CD8-positive, alpha-beta memory T cell (primary cell): ENCODE measurements at places on chromosomes 13 and 19. TPM values are rescaled to one million over a fixed set of nuclear protein-coding genes. Genes with fewer than 3 reads are reported as not detected.

OPA3 gene
- 14.2 TPM for total RNA-seq

OR7A5 gene
- not detected for total RNA-seq

ERICH4 gene
- total RNA-seq = not detected

LRRC25 gene
- 0.26 TPM for total RNA-seq

ZFP28 gene
- 3.4 TPM for total RNA-seq

ADGRE1 gene
- total RNA-seq = 0.59 TPM

ICAM4 gene
- total RNA-seq = 0.15 TPM

CEACAM16 gene
- not detected for total RNA-seq

GRCh38 chr19:1422360-1422759 is 15.0 kb downstream of the DAZAP1 start:
- no peak overlapping the region for H3K27ac ChIP-seq
- DNase-seq = no peak
- H3K27me3 ChIP-seq = no peaks in the 10 kb centered on the region

- H3K27me3 ChIP-seq = no peaks in the 10 kb centered on the region
- peaks cover 18% of the 10 kb centered on the region for H3K4me1 ChIP-seq
- H3K36me3 ChIP-seq = peaks cover 4% of the 10 kb centered on the region
- peak; percentile 56 for DNase-seq
- H3K4me3 ChIP-seq = peak overlapping the region; percentile 81
Measured at GRCh38 chr19:18340990-18341868, 831 bp downstream of the PGPEP1 start.

- no peak overlapping the region for H3K4me3 ChIP-seq
- DNase-seq = peak; percentile 6
- no peak overlapping the region for H3K27ac ChIP-seq
Measured at GRCh38 chr13:113161433-113161832, 3.0 kb downstream of the PROZ start.

DNA sequence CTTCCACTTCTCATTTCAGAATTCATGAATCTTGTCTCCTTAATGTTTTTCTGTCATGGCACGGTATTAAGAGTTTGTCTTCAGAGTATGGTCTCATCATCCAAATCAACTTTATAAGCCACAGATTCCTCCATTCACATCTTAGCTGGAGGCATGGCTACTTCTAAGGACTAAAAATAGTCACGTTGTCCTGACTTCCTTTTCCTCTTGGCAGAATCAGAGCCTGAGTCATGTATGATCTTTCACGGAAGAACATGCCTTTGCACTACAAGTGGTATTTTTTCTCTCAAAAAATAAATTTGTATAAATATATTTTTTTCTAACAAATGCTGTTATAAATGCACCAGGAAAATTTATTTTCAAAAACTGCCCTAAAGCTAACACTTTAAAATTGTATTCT is 71.4 kb downstream of the ALOX5AP start:
- H3K27ac ChIP-seq = no peak overlapping the region
- H3K36me3 ChIP-seq = no peaks in the 10 kb centered on the region
- no peaks in the 10 kb centered on the region for H3K27me3 ChIP-seq
- peaks cover 8% of the 10 kb centered on the region for H3K4me1 ChIP-seq

DNA sequence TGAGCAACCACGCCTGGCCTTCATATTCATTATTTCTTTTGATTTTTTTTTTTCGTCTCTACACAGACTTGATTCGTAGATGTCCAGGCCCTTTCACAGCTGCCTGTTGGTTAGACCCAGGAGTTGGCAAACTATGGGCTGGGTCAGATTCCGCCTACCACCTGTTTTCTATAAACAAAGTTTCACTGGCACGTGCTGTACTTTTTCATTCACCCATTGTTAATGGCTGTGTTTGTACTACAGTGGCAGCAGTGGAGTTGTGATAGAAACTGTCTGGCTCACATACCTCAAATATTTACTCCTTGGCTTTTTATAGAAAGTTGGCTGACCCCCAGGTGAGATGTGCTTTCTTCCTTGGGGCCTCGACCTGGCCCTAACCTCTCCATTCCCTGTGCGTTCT is 72.9 kb upstream of the TEX29 start:
- no peak for DNase-seq
- H3K27ac ChIP-seq = no peak overlapping the region
- no peak overlapping the region for H3K4me3 ChIP-seq
- peaks cover 15% of the 10 kb centered on the region for H3K36me3 ChIP-seq

DNA sequence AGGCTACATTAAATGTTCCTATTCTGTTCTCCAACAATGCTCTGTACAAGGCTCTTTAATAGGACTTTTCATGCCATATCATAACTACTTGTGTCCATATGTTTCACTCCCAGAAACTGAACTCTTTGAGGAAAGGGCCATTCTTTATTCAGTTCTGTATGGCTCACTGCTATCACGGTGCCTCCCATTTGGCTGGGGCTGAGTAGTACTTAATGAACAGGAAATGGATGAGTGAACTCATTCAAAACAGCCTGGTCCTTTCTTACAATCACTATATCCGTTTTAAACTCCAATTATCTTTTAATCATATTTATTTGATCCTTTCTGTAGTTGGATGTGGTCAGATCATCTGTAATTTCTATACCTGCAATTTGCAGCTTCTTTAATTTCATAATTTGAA is 410.6 kb downstream of the TBC1D4 start:
- no peaks in the 10 kb centered on the region for H3K4me1 ChIP-seq
- no peak overlapping the region for H3K27ac ChIP-seq
- H3K27me3 ChIP-seq = no peaks in the 10 kb centered on the region
- no peaks in the 10 kb centered on the region for H3K36me3 ChIP-seq

GRCh38 chr19:616747-617526 is 16.4 kb downstream of the POLRMT start:
- no peak overlapping the region for H3K4me3 ChIP-seq
- no peak for DNase-seq
- H3K27ac ChIP-seq = no peak overlapping the region
- H3K36me3 ChIP-seq = no peaks in the 10 kb centered on the region
- H3K27me3 ChIP-seq = no peaks in the 10 kb centered on the region

GRCh38 chr13:97335488-97336134 is 98.4 kb upstream of the RAP2A start:
- H3K27ac ChIP-seq = no peak overlapping the region
- H3K4me1 ChIP-seq = no peaks in the 10 kb centered on the region
- peaks cover 3% of the 10 kb centered on the region for H3K36me3 ChIP-seq
- H3K27me3 ChIP-seq = no peaks in the 10 kb centered on the region
- DNase-seq = no peak
